ENCODE measurements at places on chromosomes 13 and 19.
A peak's percentile ranks its signal among the peaks of the same experiment; 100 is the strongest.

- DNase-seq = no peak
These were observed 25.4 kb upstream of the SLC7A10 start for GRCh38 chr19:33251076-33251475.

GRCh38 chr19:7931221-7932061 is 5.5 kb upstream of the CTXN1 start:
- no peak for DNase-seq

- no peak for DNase-seq
These were observed 738 bp downstream of the DMWD start for GRCh38 chr19:45791744-45792469.

DNA sequence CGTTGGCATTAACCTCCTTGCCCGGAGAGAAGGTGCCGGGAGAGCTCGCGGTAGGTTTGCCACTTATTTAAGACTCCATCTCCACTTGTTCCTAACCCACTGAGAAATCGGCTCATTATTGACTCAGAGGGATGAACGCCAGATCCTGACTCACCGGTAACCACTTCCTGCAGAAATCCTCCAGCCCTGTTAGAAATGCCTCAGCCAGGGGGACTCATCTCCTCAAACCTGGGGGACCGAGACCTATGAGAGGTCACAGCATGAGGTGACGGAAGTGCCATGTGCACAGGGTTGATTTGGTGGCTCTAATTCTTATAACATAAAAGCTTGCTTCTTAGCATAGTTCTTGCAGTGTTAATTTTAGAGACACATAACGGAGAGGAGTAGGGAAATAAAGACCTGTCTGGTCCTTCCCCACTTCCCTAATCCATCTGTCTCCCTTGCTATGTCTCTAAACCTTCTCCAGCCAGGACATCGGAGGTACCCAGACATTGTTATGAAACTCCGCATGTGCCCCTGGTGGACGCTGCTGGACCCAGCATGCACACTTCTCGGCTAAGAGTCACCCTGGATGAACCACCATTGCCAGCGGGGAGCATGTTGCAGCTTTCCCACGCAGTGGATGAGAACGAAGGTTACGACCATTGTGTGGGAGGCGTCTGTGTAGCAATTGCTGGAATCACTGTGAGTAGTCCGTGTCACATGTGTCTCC is 158.9 kb downstream of the EFNB2 start:
- no peak for DNase-seq

DNA sequence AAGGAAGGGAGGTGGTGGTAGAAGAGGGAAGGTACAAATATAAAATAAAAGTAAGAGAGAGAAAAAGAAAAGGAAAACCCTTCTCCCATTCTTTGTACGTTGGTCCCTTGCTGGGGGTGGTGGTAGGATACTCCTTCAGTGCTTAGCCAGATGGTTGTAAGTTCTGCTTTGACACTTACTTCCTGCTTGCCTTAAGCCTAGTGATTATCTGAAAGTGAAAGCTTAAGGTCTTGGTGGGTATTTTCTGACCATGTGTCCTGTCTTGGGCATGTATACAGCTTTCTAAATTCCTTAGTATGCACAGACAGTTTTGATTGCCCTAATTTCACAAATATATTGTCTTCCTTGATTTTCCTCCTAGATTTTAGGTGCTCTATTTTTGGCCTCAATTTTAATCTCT is 314.8 kb downstream of the PCDH17 start:
- DNase-seq = no peak

DNA sequence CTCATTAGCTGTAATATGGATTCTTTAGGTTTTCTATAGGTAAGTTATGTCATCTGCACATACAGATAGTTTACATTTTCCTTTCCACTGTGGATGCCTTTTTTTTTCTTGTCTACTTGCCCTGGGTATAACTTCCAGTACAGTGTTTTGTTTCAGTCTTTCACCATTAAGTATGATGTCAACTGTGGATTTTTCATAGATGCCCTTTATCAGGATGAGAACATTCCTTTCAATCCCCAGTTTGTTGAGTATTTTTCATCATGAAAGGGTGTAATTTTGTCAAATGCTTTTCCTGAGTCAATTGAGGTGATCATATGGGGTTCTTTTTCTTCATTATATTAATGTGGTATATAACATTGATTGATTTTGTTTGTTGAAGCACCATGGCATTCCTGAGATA is 43.6 kb upstream of the SACS start:
- DNase-seq = no peak

DNA sequence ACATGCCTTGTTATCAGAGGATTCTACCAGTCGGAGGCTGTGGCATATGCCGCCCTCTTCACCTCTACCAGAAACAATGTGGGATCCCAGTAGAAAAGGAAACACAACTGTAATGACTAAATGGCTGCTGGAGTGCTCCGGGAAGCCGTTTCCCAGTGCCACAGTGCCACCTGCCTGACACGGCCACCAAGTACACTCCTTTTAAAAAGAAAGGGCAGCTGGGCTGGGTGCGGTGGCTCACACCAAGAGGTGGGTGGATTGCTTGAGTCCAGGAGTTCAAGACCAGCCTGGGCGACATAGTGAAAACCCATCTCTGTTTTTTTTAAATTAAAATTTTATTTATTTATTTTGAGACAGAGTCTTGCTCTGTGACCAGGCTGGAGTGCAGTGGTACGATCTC is 67.3 kb downstream of the TRPM4 start:
- DNase-seq = no peak

DNA sequence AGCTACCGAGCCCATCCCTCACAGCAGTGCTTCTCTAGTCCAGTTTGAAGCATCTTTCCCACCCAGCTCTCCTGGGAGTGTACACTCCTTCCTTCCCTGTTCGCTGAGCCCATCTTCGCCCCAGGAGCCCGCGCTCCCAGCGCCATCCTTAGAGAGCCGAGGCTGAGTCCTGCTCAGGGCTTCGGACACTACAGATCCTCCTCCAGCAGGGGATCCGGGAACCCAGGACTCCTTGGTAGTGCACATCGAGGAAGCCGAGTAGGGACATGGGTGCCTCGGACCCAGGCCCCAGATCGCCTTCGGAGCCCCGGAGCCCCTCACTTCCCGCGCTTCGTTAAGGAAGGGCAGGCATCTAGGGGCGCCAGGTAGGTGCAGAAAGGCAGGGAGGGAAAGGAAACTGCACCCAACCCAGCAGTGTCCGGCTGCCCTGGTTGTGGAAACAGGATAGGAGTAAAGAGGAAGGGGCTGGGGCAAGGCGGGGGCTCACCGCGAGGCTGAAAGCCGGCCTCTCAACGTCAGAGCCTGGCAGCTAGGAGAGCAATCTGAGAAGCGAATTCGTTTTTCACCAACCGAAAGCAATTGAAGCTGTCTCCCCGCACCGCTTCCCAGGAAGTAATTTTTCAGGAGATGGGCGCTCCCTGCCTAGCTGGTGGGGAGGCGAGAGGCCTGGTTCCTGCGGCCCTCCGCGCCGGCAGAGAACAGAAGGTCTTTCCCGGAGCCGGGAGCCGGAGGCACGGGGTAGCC is 1.0 kb downstream of the PDX1 start:
- DNase-seq = no peak

- DNase-seq = no peak
These were observed 4.8 kb downstream of the PIAS4 start for GRCh38 chr19:4012092-4012974.

GRCh38 chr13:40438999-40439797 is 227.2 kb downstream of the FOXO1 start:
- DNase-seq = no peak

GRCh38 chr19:41096353-41096752 is 8.1 kb downstream of the CYP2A13 start:
- no peak for DNase-seq

GRCh38 chr13:25347151-25347550 is 24.6 kb upstream of the ATP8A2 start:
- no peak for DNase-seq

GRCh38 chr19:51354742-51355148 is 11.4 kb downstream of the ETFB start:
- DNase-seq = no peak

- no peak for DNase-seq
These were observed 147.1 kb upstream of the IRS2 start for GRCh38 chr13:109933476-109933875.

DNA sequence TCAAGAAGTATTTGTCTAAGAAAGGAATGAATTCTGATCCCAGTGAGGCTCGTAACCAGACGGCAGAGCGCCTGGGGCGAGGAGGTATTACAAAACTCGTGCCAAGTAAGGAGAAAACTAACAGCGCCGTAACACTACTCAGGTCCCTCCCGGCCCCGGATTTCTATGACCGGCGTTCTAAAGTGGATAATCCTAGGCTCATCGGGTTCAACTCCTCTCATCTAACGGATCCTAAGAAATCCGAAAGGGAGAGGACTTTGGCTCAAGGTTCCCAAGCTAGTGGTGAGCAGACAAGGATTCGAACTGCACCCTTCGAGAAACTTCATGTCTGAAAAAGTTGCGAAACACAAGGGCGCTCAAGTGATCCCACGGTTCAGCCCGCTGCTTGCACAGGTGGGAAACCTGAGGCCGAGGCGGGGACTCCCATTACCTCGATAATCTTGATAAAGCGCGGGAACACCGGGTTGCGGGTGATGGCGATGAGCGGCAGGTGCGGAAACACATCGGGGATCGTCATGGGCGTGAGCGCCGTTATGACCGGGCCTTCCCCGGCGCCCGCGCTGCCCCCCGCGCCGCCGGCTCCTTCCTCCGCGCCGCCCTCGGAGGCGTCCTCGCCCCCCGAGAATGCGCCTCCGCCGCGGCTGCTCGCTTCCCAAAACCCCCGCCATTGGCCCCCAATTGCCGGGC is 529 bp downstream of the LONP1 start:
- DNase-seq = no peak

- no peak for DNase-seq
These were observed 321.6 kb downstream of the NDFIP2 start for GRCh38 chr13:79802389-79803085.

- DNase-seq = no peak
These were observed 739.1 kb downstream of the GPC5 start for GRCh38 chr13:92137520-92137919.

DNA sequence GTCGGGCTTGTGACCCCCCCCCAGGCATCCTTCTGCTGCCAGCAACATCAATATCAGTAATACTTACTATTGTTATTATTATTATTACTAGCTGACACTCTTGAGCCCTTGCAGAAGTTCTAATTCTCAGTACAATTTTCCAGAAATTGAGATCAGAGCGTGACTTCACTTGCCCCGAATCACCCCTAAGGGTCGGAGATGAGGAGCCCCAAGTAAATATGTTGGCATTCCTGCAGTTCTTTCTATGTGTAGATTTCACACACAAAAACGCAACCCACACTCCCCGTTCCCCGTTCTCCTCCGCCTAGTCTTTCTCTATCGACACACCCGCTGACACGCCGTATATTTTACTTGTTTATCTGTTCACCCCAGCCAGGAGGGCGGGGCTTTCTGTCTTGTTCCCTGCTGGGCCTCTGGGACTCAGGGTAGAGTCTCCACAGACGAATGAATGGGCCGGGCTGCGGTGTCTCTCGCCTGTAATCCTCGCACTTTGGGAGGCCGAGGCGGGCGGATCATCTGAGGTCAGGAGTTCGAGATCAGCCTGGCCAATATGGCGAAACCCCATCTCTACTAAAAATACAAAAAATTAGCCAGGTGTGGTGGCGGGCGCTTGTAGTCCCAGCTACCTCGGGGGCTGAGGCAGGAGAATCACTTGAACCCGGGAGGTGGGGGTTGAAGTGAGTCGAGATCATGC is 14.7 kb downstream of the TLE5 start:
- DNase-seq = peak; percentile 48

DNA sequence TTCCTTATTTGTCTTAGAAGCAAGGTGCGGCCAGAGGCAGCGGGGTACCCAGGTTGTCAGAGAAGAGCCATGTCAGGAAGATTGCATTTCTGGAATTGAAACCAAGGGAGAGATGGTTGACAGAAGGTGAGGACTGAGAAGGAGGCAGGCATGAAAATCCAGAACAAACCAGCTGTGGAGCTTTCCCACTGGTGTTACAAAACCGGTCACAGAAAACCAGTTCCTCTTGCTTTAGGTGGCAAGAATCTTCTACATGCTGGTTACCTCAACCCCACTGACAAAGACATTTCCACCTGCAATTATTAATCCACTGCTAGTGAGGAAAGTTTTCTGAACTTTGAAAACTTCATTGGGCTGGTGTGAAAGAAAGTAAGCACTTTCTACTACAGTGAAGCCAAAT is 64.0 kb upstream of the MED4 start:
- DNase-seq = no peak

DNA sequence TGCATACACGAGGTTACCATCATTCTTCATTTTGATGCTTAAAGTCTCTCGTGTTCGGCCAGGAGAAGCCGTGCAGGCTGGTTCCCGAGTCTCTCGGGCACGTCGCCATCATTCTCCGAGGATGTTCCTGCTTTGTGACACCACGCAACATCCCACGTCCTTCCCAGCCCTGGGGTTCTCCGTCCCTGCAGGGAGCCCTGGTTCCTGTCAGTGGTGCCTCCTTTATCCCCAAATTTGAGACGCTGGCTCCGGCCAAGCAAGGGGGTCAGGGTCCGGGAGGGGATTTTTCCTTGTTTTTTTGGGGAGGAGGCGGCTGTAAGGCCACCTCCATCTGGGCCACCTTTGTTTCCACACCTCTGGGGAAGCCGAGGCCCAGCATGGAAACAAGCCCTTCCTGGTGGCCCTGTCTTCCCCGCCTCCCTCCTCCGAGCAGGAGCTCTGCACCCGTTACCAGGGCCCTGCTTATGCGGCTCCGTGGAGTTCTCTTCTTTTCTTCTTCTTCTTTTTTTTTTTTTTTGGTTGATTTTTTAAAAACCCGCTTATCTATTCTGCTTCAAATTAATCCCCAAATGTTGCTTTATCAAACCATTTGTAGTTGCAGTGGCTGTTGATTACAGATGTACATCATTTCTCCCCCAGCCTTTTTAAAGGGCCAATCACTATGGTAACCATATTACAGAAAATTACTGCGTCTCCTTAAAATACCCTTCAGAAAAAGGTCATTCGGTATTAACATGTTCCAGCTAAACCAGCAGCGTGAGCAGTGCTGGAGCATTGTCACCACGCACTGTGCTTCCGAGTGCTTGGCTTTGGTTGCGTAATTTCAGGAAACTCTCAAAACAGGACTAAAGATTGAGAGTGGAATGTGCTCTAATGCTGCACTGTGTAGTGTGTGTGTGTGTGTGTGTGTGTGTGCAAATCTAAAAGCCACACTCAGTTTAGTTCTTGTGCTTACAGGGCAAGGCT is 50.4 kb downstream of the TEX29 start:
- no peak for DNase-seq

DNA sequence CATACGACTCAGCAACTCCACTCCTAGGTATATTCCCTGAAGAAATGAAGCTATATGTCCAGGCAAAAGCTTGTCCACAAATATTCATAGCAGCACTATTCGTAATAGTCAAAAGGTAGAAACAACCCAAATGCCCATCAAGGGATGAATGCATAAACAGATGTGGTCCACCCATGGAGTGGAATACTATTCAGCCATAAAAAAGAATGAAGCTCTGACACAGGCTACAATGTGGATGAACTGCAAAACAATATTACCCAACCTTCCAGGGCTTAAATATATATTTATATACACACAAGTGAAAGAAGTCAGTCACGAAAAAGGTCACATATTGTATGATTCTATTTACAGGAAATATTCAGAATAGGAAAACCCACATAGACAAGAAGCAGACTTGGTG is 19.7 kb downstream of the RFX2 start:
- no peak for DNase-seq

All from GM19239 (cell line).